ENCODE measurements at places on chromosomes 2 and 18. TPM values are rescaled to one million over a fixed set of nuclear protein-coding genes. Genes with fewer than 3 reads are reported as not detected.

The PTPN4 gene
- 19.3 TPM for total RNA-seq

The POTEE gene
- total RNA-seq: not detected

The TUBA3E gene
- total RNA-seq: not detected

The AKAIN1 gene
- not detected for total RNA-seq

The TMEM163 gene
- total RNA-seq: not detected

The MAIP1 gene
- total RNA-seq: 36.2 TPM

The PXDN gene
- total RNA-seq: 144 TPM

The CNGA3 gene
- 0.17 TPM for total RNA-seq

The CFC1 gene
- total RNA-seq: not detected

The HAAO gene
- 6.3 TPM for total RNA-seq

The TRIM43 gene
- not detected for total RNA-seq

The ANKRD30BL gene
- not detected for total RNA-seq

The ADAM23 gene
- 10.6 TPM for total RNA-seq

The CROCC2 gene
- total RNA-seq: 1.0 TPM

The MEP1B gene
- 0.17 TPM for total RNA-seq

The POTEI gene
- not detected for total RNA-seq

The CERKL gene
- total RNA-seq: 0.15 TPM

The SLC11A1 gene
- total RNA-seq: 0.33 TPM

The PTRHD1 gene
- 18.5 TPM for total RNA-seq

The CYP27C1 gene
- under 0.01 TPM for total RNA-seq

The DOK6 gene
- total RNA-seq: 5.6 TPM

The KCNG2 gene
- total RNA-seq: 0.73 TPM

The CD226 gene
- total RNA-seq: 0.66 TPM

The GAD1 gene
- total RNA-seq: 0.33 TPM

The TCF4 gene
- 110 TPM for total RNA-seq

The UGT1A1 gene
- total RNA-seq: not detected

The KCNK3 gene
- under 0.01 TPM for total RNA-seq

The POU3F3 gene
- not detected for total RNA-seq

The APCDD1 gene
- 4.5 TPM for total RNA-seq

The CRYBA2 gene
- total RNA-seq: not detected

The MFSD2B gene
- total RNA-seq: not detected
